Activated CD4-positive, alpha-beta T cell treated with anti-CD3 and anti-CD28 coated beads, Interleukin-10, Interleukin-2, amounts not matched to agents 100 ng/mL and 50 ng/mL, durations not matched to agents 16 hours and 8 hours (primary cell): ENCODE measurements at places on chromosomes 5 and 9.
A peak's percentile ranks its signal among the peaks of the same experiment; 100 is the strongest.

GRCh38 chr9:121308765-121309164, 40.8 kb downstream of the GSN start:
- no peak for DNase-seq

DNA sequence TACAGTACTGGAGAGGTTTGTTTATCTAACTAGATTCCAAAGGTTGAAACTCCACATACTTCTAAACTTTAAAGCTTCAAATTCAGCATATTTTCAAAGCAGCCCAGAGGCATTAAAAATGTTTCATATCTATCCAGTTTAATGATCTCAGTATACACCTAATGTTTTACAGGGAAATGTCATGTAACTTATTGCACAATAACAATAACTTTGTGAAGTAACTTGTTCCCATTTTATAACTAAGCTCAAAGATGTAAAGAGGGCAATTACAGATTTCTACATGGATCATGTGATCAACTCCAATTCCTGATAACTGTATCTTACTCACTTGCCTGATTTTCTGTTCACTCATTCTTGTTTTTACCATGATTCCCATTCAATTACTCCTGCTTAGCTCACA, 610.0 kb downstream of the TAF11L14 start:
- DNase-seq, result no peak

DNA sequence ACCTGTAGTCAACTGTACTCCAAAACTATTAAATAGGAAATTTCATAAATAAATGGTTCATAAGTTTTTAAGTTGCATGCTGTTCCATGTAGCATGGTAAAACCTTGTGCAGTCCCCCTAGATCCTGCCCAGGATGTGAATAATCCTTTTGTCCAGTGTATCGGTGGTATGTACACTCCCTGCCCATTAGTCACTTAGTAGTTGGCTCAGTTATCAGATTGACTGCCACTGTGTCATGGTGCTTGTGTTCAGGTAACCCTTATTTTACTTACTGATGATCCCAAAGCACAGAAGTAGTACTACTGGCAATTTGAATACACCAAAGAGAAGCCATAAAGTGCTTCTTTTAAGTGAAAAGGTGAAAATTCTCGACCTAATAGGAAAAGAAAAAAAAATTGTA, 134.2 kb downstream of the RNF180 start:
- DNase-seq, result no peak

GRCh38 chr9:122498883-122499288, 11.7 kb upstream of the OR1J2 start:
- DNase-seq, result peak; percentile 53
